Hypothalamus (tissue), 51 donors: ENCODE measurements at places on chromosomes 1 and 21.
A peak's percentile ranks its signal among the peaks of the same experiment; 100 is the strongest.

GRCh38 chr1:64136752-64137411, 66.5 kb upstream of the UBE2U start:
- peak; percentile 52 for DNase-seq

DNA sequence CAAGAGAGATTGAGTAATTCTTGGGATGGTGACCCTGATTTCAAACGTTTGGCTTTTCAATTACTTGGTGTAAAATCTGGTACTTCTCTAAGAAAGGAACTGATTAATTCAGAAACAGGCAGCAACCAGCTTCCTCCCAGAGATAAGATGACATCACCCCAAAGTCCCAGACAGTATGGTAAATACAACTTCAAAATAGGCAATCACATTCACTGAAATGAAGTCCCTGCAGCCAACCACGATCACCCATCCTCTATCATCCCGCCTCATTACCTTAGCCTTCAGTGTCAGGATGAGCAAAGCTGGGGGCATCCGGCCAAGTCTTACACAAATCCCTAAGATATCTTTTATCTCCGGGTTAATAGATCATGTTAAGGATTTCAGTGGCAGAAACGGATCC, 26.4 kb upstream of the RUNX1 start:
- DNase-seq: no peak

DNA sequence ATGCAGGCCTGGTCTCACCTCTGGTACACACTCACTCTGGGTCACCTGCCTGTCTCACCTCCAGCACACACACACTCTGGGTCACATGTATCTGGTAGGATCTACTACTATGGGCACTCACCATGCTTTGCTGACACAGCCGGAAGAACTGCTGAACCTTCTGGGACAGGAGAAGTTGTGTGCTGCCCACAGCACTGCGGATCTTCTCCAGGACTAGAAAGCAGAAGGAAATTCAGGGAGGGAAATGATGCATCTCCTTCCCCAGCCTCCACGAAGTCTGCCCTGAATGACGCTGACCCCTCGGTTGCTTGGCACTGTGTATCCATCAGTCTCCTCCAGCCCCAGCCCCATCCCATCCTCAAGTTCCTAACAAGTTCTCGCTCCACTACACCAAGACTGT, 7.9 kb upstream of the SMIM12 start:
- no peak for DNase-seq

GRCh38 chr1:44735992-44736391, 3.6 kb upstream of the KIF2C start:
- DNase-seq: no peak

GRCh38 chr1:115062542-115063004, 26.7 kb downstream of the TSPAN2 start:
- DNase-seq: no peak

GRCh38 chr1:208309771-208310170, 65.6 kb upstream of the PLXNA2 start:
- DNase-seq: no peak

DNA sequence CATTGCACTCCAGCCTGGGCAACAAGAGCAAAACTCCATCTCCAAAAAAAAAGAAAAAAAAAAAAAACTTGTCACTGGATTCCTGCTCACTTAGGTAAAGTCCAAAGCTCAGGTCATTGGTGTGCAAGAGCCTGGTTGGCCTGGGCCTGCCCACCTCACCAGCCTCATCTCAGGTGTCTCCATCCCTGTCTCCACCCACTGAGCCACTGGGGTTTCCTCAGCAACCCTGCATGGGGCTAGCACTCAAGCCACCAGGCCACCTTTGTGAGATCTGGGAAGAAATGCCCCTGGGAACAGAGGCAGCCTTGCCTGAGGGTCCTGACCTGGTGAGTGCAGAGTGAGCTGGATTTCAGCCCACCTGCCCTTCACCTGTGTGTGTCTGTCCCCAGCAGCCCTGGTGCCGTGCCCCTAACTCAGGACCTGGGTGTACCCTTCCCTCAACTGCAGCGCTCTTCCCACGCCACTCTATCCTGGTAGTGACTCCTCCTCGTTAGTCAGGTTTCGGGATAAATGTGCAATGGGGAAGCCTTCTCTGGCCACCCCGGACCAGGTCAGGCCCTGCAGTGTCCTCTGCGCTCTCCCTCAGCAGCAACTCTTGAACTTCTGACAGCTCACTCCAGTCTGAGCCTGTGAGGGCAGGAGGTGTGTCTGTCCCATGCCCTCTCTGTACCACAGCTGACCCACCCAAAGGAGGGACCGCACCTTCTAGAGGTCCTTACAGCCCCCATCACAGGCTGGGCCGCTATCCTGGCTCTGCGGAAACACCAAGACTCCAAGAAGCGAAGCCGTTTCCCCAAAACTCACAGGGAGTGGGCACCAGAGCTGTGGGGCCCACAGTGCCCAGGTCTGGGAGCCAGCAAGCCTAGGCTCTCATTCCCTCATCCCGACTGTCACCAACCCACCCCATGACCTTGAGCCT, 3.3 kb downstream of the PDZK1IP1 start:
- no peak for DNase-seq

DNA sequence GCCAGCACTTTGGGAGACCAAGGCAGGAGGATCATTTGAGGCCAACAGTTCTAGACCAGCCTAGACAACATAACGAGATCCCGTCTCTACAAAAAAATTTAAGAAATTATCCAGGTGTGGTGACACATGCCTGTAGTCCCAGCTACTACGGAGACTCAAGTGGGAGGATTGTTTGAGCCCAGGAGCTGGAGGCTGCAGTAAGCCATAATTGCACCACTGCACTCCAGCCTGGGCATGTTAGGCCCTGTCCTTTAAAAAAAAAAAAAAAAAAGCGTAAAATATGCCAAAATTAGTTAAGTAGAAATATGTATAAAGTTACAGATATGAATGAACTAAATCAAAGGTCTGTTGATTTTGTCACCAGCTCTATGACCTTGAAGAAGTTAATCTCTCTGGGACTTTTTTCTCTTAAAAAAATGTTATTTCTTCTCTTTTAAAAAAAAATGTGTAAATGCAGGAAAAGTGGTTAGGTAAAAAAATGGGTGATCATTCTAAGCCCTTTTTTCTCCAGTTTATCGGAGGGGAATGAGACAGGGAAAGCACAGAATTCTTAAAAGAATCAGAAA, 7.0 kb downstream of the EGLN1 start:
- no peak for DNase-seq

GRCh38 chr1:14443164-14443787, 155.2 kb upstream of the KAZN start:
- no peak for DNase-seq

GRCh38 chr1:180994262-180994661, 28.4 kb downstream of the STX6 start:
- no peak for DNase-seq

DNA sequence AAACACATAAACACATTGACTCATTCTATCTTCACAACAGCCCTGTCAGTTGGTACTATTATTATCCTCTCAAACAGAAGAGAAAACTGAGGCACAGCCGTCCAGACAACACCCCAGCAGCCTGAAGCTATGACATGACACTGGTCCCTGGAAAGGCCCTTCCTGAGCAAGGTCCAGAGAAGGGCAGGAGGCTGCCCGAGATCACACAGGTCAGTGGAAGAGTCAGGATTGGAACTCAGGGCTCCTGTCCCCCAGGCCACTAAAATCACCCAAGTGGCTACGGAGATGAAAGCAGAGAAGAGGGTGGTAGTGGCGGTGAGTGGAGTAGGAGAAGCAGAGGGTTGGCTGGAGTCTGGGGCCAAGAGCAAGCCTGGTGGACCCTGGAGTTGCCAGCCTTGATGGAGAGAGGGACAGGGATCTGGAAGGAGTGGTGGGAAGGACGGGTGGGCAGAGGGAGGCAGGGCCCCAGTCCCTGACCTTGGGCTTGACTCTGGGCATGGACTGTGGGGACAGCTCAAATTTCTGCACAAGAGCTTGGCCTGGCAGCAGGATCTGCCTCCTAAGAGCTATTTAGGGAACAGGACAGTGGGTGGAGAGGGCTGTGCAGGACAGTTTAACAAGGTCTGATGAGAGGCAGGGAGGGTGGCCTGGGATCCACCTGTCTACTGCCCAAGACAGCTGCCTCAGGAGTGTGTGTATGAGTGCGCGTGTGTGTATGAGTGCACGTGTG, 15.8 kb downstream of the MYOM3 start:
- DNase-seq: no peak

DNA sequence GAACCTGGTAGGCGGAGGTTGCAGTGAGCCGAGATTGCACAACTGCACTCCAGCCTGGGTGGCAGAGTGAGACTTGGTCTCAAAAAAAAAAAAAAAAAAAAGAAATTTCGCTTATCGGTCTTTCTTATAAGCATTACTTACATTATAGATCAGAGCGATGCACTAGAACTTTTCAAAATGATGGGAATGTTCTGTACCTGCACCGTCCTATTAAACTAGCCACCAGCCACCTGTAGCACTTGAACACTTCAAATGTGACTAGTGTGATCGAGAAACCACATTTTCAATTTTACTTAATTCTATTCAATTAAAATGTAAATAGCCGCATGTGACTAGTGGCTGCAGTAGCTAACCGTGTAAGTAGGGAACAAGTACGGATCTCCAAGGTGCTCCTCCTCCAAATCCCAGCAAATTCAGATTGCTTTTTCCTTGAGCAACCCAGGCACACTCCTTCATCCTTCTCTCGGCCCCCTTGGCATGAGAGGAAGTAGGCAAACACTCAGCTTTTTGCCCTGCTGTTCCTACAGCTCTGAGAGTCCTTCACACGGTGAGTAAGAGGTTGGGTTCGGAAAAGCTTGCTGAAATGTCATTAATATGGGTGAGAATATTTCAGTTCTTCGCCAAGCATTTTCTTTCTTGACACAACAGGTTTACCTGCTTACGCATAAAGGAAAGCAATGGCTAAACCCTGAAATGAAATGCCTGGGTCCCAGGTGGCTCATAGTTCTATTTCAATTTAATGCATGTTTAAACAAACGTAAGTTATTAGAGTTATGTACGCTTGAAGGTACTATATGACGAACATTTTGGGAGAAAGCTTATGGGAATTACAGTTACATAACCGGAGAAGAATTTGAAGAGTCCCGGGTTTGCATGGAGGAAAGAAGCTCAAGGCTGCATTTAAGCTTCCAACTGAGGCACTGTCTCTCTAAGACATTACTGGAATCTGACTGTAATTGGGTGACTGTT, 69.5 kb upstream of the HUNK start:
- DNase-seq: no peak

- no peak for DNase-seq
Measured at GRCh38 chr1:39635205-39635870, 4.1 kb downstream of the HEYL start.

GRCh38 chr1:16009030-16009460, 5.0 kb downstream of the SRARP start:
- peak; percentile 75 for DNase-seq

GRCh38 chr1:115308969-115309368, 29.1 kb downstream of the NGF start:
- no peak for DNase-seq

GRCh38 chr1:65791801-65792668, 660 bp upstream of the PDE4B start:
- DNase-seq: no peak

DNA sequence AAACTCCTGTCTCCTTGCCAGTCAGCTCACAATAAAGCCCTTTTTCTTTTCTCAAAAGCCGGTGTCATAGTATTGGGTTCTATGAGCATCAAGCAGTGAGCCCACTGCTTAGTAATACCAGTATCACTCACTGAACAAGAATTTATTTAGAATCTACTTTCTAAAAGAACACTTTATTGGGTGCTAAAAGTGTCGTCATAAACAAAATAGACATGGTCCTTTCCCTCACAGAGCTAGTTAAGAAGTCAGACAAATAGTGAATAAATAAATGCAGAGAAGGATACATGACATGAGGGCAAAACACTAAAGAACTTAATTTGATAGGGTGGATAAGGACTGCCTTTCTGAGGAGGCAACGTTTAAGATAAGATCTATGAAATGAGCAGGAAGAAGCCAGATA, 32.2 kb downstream of the EVI5 start:
- DNase-seq: no peak

DNA sequence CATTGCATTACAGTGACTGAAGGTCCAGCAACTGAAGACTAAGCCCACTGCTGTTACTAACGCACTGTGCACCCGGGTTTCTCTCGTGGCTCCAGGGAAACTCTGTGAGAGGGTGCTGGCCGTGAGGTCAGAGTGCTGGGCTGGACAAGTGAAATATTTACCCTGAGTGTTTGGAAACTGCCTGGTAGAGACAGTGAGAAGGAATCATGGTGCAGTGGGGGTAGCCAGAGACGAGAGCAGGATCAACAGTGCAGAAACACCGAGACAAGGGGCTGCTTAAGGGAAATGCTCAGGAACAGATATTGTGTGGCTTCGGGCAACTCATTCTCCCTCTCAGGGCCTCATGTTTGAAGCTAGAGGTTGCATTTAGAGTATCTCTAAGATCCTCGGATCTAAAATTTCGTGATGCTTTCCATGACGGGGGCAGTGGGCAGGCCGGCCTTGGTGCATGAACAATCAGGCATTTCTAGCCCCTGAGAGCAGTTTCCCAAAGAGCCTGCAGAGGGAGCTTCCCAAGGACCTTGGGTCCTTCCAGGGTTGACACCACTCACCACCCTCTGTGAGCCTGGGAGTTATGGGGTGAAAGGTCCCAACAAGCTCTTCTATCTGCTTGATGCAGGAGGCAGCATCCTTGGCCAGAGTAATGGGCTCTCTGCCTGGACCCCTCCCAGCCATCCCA, 9.7 kb downstream of the CD2 start:
- no peak for DNase-seq

DNA sequence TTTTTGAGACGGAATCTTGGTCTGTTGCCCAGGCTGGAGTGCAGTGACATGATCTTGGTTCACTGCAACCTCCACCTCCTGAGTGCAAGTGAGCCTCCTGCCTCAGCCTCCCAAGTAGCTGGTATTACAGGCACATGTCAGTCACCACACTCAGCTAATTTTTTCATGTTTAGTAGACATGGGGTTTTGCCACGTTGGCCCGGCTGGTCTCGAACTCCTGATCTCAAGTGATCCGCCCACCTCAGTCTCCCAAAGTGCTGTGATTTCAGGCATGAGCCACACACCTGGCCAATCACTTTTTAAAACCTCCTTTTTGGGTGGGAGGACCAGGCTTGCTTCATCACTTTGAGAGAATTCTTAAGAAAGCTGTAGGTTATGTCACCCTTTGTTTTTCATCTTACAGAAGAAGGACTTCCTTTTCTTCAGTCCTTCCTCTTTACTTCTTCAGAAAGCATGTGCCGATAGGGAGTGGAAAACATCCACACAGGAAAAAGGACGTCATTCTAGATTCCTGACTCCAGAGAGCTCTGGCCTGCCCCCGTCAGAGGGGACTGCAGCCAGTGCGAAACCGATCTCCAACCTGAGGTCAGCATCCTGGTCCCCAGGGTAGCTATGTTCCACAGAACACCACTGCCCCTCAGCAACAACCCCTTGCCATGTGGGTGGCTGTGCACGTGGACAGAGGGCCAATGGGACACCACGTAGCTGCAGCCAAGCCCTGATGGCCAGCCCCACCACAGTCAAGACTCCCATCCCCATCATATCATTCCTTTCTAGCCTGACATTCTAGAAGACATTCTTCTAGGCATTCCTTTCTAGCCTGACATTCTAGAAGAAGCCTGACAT, 21.9 kb downstream of the NCF2 start:
- DNase-seq: no peak

GRCh38 chr21:38376693-38377092, 119.9 kb downstream of the KCNJ15 start:
- no peak for DNase-seq

- DNase-seq: no peak
Measured at GRCh38 chr1:18238190-18238589, 130.6 kb downstream of the IGSF21 start.

GRCh38 chr1:41242342-41243078, 404 bp upstream of the SCMH1 start:
- no peak for DNase-seq

GRCh38 chr1:54345116-54345515, 61.1 kb downstream of the SSBP3 start:
- DNase-seq: no peak
